Psoas muscle (tissue), 8 donors: ENCODE measurements at places on chromosomes 13 and 19. TPM values are rescaled to one million over a fixed set of nuclear protein-coding genes. Genes with fewer than 3 reads are reported as not detected.

APLP1 gene
- total RNA-seq, result 0.84 TPM

SOHLH2 gene
- 0.17 TPM for total RNA-seq

DNA sequence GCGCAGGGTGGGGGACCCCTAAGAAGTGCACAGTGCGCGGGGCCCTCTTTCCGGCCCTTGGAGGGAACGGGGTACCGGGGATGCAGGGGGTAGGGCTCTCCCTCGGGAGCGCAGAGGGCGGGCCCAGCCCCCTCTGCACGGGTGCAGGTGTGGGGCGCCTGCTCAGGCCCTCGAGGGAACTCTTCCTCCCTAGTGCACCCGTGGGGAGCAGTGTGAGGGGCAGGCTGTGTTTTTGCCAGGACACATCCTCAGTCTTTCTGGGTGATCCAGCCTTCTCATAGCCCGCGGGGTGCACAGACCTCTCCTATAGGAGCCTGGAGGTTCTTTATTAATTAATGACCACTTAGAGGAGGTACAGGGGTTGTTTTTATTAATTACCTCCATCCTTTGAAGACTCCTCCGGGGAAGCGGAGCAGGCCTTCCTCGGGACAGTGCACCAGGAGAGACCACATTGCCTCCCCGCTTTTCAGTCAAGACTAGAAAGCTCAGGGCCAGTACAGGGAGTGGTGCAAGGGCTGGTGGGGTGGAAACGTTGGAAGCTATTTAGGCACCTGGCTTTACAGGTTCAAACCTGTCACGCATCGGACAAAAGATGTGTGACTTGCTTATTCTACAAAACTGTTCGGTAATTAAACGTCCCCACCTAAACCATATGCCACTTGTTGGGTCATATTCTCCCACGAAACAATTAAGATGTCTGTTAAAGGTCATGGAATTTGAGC, 598 bp upstream of the GJB6 start:
- no peak for DNase-seq
- peaks cover 4% of the 10 kb centered on the region for H3K27me3 ChIP-seq
- H3K4me3 ChIP-seq, result no peak overlapping the region
- H3K27ac ChIP-seq, result no peak overlapping the region
- no peaks in the 10 kb centered on the region for H3K4me1 ChIP-seq
- H3K36me3 ChIP-seq, result no peaks in the 10 kb centered on the region

DNA sequence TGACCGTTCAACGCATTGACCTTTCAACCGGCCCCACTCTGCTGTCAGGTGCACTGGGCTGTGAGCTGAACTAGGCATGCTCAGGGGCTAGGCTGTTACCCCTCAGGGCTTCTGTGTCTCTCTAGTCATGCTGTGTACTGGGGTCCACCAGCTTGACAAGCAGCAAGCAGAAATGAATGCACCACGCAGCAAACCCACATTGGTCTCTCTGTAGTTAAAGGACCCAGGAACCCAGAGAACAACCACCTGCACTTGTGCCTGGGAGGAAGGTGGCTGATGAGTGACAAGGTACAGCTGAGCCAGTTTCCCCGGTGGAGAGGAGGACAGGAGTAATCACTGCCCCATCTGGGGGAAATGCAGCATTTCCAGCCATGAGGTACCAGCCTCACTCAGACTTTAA, 159.9 kb downstream of the USP12 start:
- H3K27me3 ChIP-seq, result no peaks in the 10 kb centered on the region
- no peak overlapping the region for H3K4me3 ChIP-seq
- H3K27ac ChIP-seq, result no peak overlapping the region
- DNase-seq, result no peak

- no peaks in the 10 kb centered on the region for H3K36me3 ChIP-seq
- DNase-seq, result no peak
- no peaks in the 10 kb centered on the region for H3K27me3 ChIP-seq
- no peak overlapping the region for H3K4me3 ChIP-seq
- no peaks in the 10 kb centered on the region for H3K4me1 ChIP-seq
Measured at GRCh38 chr13:39952249-39953233, 297.1 kb downstream of the COG6 start.

DNA sequence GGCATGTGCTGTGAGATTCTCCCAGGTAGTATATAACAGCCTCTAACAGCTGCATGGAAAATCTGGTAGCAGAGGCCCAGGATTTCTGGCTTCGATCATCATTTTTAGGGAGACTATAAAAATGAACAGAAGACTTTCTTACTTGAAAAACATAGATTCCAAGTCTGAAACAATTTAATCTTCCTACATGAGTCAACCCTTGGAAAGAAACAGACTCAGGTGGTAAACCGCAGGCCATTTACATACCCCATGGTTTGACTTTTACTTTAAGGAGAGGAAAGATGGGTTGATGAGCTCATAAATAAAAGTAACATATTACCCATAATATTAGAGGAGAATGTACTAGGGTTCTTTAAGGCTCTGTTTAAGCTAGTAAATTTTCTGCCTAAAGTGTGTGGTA, 121.6 kb downstream of the CYSLTR2 start:
- no peak overlapping the region for H3K27ac ChIP-seq
- no peaks in the 10 kb centered on the region for H3K27me3 ChIP-seq
- H3K4me3 ChIP-seq, result no peak overlapping the region
- H3K4me1 ChIP-seq, result no peaks in the 10 kb centered on the region
- H3K36me3 ChIP-seq, result no peaks in the 10 kb centered on the region

CRX gene
- total RNA-seq, result not detected

- no peak for DNase-seq
- H3K4me1 ChIP-seq, result no peaks in the 10 kb centered on the region
- no peak overlapping the region for H3K27ac ChIP-seq
Measured at GRCh38 chr19:34832581-34833112, 59.6 kb upstream of the ZNF599 start.

- H3K4me3 ChIP-seq, result peak overlapping the region; percentile 5
- no peak overlapping the region for H3K27ac ChIP-seq
- H3K36me3 ChIP-seq, result no peaks in the 10 kb centered on the region
Measured at GRCh38 chr19:48246101-48246500, 9.6 kb downstream of the CARD8 start.

GRCh38 chr19:2983351-2984214, 6.2 kb downstream of the TLE6 start:
- peak overlapping the region; percentile 63 for H3K27ac ChIP-seq
- peak overlapping the region; percentile 39 for H3K4me3 ChIP-seq
- no peaks in the 10 kb centered on the region for H3K36me3 ChIP-seq

DNA sequence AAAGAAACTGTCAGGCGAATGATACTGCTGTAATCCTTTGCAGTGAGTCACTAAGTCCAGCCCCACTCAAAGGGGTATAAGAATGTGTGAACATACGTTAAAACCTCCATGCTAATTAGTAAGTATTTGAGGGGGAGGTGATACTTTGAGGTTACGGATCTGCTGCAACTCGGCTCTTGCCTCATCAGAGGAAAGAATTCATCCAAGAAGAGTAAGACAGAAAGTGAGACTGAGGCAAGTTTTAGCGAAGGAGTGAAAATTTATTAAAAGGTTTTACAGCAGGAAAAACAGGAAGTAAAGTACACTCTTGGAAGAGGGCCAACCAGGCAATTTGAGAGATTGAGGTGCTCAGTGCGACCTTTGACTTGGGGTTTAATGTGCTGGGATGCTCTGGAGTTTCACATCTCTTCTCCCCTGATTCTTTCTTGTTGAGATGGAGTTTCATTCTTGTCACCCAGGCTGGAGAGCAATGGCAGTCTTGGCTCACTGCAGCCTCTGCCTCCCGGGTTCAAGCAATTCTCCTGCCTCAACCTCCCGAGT, 9.8 kb downstream of the CLEC4M start:
- DNase-seq, result no peak
- no peak overlapping the region for H3K27ac ChIP-seq
- no peaks in the 10 kb centered on the region for H3K27me3 ChIP-seq
- no peaks in the 10 kb centered on the region for H3K4me1 ChIP-seq
- H3K4me3 ChIP-seq, result no peak overlapping the region

TUBB4A gene
- 2.7 TPM for total RNA-seq

DNA sequence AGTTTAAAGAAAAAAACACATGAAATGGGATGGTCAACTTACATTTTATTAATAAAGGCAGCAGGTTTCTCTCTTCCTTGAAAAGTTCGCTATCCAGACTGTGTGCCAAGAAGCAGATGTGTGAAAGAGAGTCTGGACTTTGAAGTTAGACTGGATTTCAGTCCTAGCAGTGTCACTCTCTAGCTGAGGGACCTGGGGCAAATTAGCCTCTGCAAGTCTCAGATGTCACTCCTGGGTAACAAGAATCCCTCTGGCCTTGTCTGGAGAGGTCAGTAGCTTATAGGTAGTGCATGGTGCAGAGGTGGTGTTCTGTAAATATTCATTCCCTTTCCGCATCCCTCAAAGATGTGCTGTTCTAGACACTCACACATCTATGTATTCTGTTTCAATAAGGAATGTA, 187.6 kb upstream of the RNF113B start:
- H3K36me3 ChIP-seq, result no peaks in the 10 kb centered on the region
- DNase-seq, result no peak

DNA sequence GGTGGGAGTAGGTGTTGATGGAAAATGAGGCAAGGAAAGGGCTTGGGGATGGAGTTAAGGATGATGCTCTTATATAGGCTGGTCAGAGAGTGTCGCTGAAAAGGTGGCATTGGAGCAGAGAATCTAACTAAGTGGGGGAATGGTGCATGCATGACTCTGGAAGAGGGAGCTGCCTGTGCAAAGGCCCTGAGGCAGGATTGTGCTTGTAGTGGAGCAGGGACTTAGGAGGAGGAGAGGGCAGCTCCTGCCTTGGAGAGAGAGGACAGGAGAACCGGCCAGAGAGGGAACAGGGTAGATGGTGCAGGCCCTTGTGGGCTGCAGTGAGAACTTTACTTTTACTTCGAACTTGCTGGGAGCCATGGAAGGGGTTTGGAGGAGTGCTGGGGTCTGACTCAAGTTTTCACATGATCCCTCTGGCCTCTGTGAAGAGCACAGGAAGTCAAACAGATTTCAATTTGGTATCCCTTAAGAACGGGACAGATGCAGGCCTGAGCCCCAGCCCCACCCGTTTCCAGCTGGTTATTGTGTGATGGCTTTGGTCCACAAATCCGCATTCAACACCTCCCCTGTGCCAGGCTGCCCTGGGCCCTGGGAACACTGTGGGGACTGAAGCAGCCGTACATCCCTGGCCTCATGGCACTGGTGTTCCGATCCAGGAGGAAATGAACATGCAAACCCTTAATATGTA, 7.0 kb downstream of the AP2A1 start:
- H3K27ac ChIP-seq, result no peak overlapping the region
- no peak for DNase-seq
- peaks cover 6% of the 10 kb centered on the region for H3K4me1 ChIP-seq
- H3K4me3 ChIP-seq, result no peak overlapping the region

- no peak overlapping the region for H3K4me3 ChIP-seq
- H3K4me1 ChIP-seq, result no peaks in the 10 kb centered on the region
- no peak for DNase-seq
- no peak overlapping the region for H3K27ac ChIP-seq
Measured at GRCh38 chr19:29539670-29540069, 13.9 kb downstream of the VSTM2B start.

GRCh38 chr19:44072543-44073401, 813 bp downstream of the ZNF284 start:
- H3K4me1 ChIP-seq, result peaks cover 10% of the 10 kb centered on the region
- peak overlapping the region; percentile 85 for H3K4me3 ChIP-seq
- H3K27me3 ChIP-seq, result no peaks in the 10 kb centered on the region
- peaks cover 25% of the 10 kb centered on the region for H3K36me3 ChIP-seq

- no peaks in the 10 kb centered on the region for H3K4me1 ChIP-seq
- peaks cover 21% of the 10 kb centered on the region for H3K27me3 ChIP-seq
- no peaks in the 10 kb centered on the region for H3K36me3 ChIP-seq
- H3K4me3 ChIP-seq, result no peak overlapping the region
- no peak for DNase-seq
Measured at GRCh38 chr19:7874897-7875273, 695 bp upstream of the PRR36 start.

FCER2 gene
- total RNA-seq, result not detected
